ENCODE measurements at places on chromosomes 12 and 14. TPM values are rescaled to one million over a fixed set of nuclear protein-coding genes. Genes with fewer than 3 reads are reported as not detected.

- DNase-seq, result no peak
Observed at GRCh38 chr14:101340556-101340955, 220.7 kb upstream of the DIO3 start.

DNA sequence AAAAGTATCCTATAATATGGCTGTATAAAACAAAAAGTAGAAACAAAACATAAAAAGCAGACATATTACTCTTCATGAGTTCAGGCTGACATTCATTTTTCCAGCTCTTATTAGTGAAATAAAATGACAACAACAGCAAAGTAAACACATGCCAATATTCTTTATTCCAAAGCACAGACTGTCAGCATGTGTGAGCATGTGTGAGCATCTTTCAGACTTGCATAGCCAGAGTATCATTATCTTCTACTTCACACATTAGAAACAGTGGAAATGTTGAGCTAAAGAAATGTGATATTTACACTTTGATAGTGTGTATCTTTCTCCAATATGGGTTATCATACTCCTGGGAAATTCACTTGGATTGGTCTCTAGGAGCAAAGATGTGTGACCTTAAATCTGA lies 476.6 kb upstream of the TMEM132C start:
- DNase-seq, result no peak

GRCh38 chr12:105264771-105265170 lies 28.8 kb upstream of the APPL2 start:
- DNase-seq, result no peak

GRCh38 chr12:34257093-34257492 lies 234.8 kb downstream of the ALG10 start:
- no peak for DNase-seq

DNA sequence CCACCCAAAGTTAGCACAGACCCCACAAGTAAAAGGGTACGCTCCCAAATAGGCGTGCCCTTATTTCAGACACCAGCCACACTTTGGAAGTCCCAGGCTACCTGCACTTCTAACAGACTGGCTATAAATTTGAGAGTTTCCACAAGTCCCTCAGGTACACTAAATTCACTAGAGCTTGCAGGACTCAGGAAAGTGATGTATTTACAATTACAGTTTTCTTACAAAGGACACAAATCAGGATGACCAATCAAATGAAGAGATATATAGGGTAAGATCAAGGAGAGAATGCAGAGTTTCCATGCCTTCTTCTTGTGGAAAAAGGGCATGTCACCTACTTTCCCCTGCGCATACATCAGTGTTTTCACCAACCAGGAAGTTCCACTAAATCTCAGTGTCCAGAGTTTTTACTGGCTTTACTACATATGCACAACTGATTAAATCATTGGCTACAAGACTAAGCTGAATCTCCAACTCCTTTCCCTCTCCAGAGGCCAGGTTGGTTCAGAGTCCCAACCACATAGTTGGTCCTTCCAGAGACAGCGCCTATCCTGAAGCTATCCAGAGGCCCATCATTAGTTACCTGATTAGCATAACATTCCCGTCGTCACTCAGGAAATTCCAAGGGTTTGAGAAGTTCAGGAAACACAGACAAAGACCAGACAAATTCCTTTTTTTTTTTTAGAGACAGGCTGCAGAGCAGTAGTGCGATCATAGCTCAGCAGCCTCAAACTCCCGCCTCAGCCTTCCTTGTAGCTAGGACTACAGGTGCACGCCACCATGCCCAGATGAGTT lies 84.2 kb downstream of the DENND5B start:
- no peak for DNase-seq

DNA sequence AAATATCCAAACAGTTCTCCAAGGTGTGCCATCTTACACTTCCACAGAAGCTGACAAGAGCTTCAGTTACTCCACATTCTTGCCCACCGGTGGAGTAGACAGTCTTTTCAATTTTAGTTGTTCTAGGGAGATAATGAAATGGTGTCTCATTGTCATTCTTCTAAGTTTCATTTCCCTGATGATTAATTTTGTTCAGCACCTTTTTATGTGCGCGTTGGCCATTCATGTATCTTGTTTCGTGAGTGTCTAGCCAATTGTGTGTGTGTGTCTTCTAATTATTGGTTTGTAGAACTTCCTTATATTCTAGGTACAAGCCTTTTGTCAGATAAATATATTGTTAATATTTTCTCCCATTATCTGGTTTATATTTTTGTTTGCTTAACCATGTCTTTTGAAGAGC lies 63.1 kb downstream of the GLT1D1 start:
- DNase-seq, result no peak

DNA sequence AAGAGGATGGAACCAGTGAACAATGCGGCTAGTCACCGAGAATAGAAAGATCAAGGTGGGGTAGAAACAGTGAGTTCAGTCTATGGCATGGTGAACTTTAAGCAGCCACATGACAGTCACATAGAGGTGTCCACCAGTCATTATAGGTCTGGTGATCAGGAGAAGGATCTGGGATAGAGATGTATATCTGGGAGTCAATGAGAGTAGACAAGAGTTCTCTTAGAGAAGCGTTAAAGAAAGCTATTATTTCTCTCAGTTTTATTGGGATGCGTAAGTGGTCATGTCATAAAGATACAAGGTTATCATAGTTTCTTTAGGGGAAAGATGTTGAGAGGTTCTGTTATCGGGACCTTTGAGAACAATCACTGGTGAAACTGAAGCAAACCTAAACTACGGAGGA lies 136.1 kb upstream of the SLC38A2 start:
- no peak for DNase-seq

- no peak for DNase-seq
Observed at GRCh38 chr12:52010152-52010622, 3.4 kb downstream of the TAMALIN start.

DNA sequence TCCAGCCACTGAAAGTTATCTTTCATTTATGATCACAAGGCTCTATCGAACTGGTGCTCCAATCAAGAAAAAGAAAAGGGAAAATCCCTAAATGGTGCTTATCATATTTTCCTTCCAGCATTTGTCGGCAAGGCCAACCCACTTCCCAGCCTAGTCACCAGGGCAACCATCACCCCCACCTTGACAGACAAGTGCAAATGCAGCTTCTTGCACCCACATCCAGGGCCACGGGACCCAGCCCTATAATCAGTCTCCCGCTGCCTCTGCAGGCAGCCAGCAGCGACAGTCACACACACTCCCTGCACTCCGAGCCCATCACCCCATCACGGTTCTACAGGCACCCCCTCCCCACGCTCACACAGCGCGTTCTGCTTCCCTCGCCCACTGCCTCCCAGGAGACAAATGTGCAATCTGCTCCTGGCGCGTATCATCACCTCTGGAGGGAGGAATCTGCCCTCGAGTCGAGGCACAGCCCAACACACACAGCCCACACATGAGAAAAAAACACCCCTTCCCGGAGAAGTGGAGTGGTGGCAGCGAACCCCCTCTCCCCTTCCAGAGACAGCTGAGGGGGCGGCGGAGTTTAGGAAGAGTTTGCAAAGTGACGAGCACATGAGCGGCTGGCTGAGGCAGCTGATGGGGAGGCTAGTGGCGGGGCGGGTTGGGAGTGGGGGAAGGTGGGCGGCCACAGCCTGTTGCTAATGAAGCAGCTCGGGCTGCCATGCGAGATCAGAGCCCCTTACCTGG lies 9.3 kb upstream of the PPP4R4 start:
- no peak for DNase-seq

DNA sequence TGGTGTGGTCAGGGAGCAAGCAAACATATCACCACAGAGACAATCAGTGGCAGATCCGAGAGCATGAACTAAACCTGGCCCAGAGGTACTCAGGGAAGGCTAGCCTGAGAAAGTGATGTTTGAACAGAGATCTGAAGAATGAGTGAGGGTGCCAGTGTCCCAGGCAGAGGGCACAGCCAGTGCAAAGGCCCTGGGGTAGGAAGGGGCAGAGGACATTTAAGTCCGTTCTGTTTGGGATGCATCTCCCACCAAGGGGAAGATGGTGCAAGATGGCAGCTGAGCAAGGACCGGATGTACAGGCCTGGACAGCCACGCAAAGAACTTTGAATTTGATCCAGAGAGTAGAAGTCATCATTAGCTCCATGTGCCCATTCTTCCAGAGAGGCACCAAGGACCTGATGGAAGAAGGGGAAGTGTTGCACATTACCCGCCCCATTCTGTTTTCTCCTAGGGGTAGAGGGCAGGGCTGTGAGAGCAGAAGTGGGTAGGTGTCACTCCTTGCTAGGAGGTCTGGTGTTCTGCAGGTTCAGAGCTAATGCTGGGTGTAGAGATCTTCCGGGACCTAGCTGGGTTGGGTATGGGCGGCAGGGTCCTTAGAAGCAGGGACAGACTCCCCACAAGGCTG lies 3.9 kb downstream of the DTX1 start:
- no peak for DNase-seq

DNA sequence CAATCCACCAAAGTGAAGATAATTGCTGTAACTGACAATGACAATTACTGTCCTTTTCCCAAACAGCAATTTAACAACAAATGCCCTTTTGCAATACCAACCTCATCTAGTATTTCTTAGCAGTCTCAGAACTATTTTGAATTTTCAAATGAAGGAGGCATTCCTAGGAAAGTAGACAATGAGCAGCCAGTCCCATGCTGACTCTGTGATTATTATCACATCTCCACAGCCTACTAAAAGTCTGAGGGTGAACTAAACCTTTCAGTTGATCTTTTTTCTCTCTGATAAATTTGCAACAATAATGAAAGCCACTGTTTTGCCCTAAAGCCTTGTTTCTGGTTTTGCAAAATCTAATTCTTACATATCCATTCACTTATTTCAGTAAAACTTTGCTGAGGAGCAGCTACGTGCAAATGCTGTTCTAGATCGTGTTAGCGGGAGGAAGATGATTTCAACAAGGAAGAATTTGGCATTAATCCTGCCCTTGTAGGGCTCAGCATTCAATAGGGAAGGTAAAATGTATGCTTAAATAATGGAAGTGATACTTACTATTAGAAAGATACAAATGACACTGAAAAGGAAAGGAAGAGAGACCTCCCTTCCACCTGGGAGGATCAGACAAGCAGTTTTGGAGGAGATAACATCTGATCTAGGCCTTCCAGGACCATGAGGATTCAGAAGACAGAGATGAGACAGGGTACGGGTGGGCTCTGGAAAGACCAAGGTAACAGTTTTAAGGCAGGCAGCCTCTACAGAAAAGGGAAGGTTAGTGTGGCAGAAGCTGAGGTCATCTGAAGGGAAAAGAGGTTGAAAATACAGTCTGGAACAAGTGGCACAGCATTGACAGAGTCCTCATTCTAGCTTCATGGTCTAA lies 47.4 kb downstream of the SLC38A1 start:
- no peak for DNase-seq

- DNase-seq, result no peak
Observed at GRCh38 chr12:72957454-72957853, 685.3 kb downstream of the TRHDE start.

- no peak for DNase-seq
Observed at GRCh38 chr14:101111620-101112290, 208.2 kb upstream of the RTL1 start.

GRCh38 chr12:90989686-90990111 lies 15.1 kb downstream of the EPYC start:
- no peak for DNase-seq

GRCh38 chr12:15372352-15372751 lies 50.0 kb downstream of the PTPRO start:
- no peak for DNase-seq

DNA sequence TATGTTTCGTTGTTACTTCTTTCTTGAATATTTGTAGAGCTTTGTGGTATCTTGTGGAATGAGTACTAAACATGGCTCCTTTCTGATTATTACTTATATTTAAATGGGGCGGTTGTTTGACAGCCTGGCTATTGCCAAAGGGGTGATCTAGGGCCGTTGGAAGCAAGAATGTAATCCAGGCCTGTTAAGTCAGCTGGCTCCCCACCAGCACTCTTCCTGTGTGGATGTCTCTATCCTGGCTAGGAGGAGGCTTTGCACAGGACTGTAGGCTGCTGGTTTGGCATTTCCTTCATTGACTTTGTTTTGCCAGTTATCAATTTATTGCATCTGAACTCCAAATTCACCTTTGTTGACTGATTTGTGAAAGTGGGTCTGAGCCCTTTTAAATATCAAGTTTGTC lies 5.6 kb downstream of the FAM234B start:
- DNase-seq, result no peak

DNA sequence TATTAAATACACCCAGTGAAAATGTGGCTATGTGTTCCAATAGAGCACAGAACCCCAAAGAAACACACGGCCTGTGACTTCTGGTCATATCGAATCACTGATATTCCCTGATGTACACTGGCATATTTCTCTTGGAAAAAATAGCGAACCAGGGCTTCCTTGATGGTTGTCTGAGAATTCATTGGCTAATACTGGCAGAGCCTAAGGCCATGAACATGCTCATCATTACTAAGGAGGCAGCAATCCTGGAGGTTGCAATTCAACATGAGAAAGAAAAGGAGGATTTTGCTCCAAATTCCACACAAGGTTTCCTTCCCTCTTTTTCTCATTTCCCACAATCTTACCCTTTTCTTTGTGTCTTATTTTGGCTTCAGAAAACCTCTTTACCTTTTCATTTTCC lies 212.9 kb upstream of the HMGA2 start:
- DNase-seq, result no peak

GRCh38 chr12:106308121-106308520 lies 5.6 kb downstream of the TCP11L2 start:
- no peak for DNase-seq

GRCh38 chr12:67077617-67078016 lies 191.5 kb upstream of the CAND1 start:
- peak; percentile 72 for DNase-seq

DNA sequence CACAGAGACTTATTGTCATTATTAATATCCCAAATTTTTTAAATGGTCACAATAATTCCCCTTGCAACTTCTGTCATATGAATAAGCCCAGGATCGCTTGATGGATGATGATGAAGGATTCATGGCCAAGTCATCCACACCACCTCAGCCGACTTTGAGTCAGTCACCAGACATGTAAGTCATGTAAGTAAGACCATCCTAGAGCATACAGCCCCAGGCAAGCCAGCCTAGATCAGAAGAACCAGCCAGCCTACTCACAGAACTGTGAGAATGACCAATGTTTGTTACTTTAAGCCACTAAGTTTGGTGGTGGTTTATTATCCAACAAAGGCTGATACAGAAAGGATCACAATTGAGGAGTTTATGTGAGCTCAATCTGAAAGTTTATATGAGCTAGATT lies 341.8 kb downstream of the NRXN3 start:
- no peak for DNase-seq

The ERO1A gene
- total RNA-seq, result 94.5 TPM

The ASB2 gene
- 7.4 TPM for total RNA-seq

The PGF gene
- 10.5 TPM for total RNA-seq

The FGF6 gene
- not detected for total RNA-seq

The TEX22 gene
- 0.27 TPM for total RNA-seq

The GPR65 gene
- total RNA-seq, result not detected

The ADAM20 gene
- total RNA-seq, result 0.14 TPM

The KDM5A gene
- total RNA-seq, result 44.8 TPM

The SPTB gene
- 0.54 TPM for total RNA-seq

The RHEBL1 gene
- 3.8 TPM for total RNA-seq

The MIP gene
- total RNA-seq, result not detected

The USP15 gene
- 33.8 TPM for total RNA-seq

The KRT76 gene
- not detected for total RNA-seq

Measured in kidney epithelial cell (primary cell).